ENCODE measurements at places on chromosomes 6 and 20.

GRCh38 chr6:33854572-33855030 is 50.8 kb upstream of the MLN start:
- no peak for DNase-seq

DNA sequence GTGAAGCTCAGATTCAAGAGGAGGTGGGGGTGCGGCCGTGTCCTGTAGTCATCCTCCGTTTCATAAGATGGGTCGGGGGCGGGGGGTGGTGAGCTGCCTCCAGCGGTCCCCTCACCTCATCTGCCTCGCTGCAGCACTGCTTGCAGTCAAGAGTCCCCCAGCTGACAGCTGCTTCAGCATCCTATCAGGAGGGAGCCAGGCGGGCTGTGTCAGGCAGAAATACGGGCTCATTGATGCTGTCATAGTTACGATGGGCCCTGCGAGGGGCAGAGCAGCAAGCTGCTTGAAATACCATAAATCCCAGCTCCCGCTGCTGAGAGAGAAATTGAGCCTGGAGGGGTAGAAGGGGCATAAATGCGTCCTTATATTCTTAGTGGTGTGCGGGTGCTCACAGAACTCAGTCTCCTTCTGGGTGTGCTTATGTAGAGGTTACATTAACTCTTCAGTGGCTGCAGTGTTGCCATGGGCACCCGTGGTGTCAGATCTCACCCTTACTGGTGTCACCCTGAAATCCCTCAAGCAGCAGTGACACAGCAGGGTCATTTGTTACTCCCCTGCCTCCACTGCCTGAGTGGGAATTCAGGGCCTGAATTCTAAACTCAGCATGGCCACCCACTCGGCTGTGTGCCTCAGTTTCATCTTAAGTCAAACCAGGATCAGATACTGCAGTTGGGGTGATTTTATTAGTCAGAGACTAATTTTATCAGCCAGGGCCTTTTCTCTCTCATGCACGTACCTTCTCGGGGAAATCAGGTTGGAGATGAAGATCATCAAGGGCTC is 21.8 kb downstream of the CCDC167 start:
- DNase-seq, result no peak

DNA sequence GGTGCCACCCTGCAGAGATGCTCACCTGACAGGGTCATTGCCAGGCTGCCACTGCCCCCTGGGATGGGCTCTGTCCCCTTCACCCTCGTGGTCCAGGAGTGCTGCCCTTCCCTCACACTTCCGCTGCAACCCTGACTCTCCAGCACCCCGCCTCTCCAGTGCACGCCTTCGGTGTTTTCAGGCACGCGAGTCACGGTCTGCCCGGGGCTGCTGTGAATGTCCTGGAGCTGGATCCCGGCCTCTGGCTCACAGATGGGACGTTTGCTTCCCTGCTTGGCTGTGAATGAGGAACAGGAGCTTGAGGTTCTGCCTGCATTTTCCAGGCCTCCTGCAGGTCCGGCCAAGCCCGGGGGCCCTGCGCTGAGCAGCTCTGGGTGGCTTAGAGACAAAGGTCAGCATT is 343.4 kb downstream of the SMOC2 start:
- DNase-seq, result no peak

- DNase-seq, result no peak
Observed at GRCh38 chr6:34536251-34536958, 19.7 kb downstream of the SPDEF start.

- no peak for DNase-seq
Observed at GRCh38 chr20:63325554-63326313, 32.7 kb downstream of the COL20A1 start.

DNA sequence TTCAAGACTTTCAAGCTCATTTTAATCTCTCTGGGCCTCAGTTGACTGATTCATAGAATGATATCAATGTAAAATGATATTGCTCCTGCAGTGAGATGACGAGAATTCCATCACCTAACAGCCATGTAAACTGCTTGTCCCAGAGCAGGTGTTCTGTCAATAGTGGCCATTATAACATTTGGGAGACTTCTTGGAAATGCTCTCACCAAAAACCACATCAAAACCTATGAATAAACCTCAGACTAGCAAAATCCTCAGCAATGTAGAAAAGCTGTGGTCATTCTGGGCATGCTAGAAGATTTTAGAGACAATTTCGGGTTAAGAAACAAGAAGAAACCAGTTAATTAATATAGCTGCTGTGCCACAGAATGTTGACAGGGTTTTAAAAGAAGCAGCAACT is 225.4 kb downstream of the FRK start:
- no peak for DNase-seq

- DNase-seq, result no peak
Observed at GRCh38 chr6:151147118-151147832, 92.5 kb upstream of the AKAP12 start.

- DNase-seq, result no peak
Observed at GRCh38 chr20:52801628-52802006, 170.5 kb upstream of the TSHZ2 start.

- no peak for DNase-seq
Observed at GRCh38 chr6:136439514-136440190, 110.6 kb downstream of the MAP7 start.

DNA sequence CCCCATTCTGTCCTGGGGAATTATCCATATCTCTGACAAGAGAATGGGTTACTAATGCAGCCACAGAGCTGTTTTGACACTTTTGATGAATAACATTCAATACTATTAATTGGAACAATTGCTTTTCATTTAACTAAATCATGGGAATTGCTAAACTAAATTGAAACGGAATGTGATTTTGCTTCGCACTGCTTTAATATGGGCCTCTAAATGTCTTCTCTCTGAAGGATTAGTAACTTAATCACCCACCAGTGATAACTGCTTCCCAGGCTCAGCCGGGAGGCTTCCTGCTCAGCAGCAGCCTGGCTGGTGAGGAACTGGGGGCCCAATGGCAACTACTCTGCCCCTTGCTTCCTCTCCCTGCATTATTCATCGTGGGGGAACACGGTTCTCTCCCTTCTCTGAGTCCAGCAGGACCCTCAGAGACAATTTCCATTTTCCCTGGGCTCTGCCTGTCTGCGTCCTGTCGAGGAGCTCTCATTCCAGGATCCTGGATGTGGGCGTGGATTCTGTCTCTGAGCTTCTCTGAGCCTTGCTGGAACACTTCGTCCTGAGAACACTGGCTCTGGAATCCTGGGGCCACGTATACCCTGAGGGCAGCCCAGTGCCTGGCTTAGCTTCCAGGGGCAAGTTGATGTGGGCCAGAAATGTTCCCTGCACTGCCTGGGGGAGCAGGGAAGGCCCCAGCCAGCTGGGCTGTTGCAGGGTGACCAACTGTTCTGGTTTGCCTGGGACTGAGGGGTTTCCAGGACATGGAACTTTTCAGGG is 308.9 kb downstream of the DHX35 start:
- no peak for DNase-seq

GRCh38 chr6:33571637-33572316 is 8.3 kb downstream of the BAK1 start:
- no peak for DNase-seq

DNA sequence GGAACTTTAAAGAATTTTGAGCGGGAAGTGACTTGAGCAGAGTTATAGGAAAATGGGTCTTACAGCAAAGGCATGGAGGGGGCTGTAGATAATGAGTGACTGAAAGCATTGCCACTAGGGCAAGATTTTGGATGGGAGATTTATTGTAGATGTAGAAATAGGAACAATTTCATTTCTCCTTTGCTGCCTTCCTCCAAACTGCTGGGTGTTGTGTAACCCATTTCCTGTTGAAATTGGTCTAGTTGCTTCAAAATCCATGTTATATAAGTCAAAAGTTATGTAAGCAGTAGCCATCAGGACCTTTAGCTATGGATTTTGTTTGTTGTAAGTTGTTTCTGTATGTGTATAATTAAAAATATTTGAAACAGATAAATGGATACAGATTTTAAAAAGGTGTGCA is 11.1 kb downstream of the YWHAB start:
- no peak for DNase-seq

DNA sequence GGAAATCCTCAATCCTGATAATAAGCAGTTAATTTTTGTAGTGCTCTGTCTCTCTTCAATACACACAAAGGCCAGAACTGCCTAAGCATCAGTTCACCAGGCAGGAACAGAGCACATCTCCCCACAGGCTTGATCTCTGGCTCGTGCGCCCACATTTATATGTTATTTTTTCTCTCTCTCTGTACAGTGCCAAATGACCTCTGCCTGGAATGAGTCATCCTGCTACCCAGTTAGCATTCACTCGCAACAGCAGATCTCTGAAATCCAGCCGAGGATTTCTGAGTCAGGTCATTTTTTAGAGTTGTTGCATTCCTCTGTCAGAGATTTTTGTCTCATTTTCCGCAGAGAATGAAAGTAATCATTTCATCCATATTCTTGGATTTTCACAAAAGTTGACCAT is 107.1 kb downstream of the COL12A1 start:
- no peak for DNase-seq

DNA sequence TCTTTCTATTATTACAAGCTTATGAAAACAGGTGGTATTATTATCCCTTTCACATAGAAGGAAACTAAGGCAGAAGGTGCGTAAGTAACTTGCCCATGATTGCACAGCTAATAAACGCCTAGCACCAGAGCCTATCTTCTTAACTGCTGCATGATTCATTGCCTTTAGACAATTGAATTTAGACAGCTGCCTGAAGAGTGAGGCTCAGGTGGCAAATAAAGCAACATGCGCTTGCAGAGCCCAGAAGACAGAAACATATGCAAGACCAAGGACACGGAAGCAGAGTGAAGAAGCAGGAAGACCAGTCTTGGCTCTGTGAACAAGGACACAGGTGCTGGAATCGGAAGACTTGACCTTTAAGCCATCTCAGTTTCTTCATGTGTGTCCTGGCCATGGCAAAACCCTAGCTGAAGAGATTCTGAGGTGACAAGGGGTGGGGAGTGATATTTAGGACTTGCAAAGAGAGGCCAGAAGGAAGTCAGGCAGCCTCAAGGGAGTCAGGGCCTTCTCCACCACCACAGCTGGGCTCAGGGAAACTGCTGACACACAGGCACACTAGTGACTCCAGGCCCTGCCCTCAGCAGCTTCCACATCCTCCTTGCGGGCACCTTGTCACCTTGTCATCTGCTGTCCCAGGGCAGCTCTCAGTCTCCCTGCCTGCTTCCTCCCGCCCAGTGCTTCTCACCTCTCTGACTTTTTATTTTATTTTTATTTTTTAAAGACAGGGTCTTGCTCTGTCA is 91.7 kb upstream of the SLC22A16 start:
- no peak for DNase-seq

DNA sequence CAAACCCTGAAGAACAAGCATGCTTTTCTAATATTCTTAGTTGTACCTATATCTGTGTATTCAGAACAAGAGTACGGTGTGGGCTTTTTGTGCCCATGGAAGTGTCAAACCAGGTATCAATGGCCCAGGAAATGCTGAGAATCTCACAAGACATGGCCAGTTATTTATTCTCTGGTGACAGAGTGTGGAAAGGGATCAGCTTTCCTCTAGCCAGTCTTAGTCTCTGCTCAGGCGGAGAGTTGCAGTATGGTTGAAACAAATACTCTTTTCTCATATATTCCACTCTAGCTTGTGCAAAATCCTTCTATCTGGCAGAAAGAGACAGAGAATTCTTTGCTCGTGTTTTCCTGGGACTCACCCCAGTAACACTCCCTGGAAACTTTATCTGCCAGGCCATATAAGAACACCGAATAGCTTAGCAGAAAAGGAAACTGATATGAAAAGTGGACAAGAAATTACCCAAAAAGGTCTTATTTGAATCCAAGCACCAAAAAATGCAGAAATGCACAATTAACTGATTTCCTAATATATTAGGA is 173.3 kb upstream of the RSPO3 start:
- DNase-seq, result no peak

DNA sequence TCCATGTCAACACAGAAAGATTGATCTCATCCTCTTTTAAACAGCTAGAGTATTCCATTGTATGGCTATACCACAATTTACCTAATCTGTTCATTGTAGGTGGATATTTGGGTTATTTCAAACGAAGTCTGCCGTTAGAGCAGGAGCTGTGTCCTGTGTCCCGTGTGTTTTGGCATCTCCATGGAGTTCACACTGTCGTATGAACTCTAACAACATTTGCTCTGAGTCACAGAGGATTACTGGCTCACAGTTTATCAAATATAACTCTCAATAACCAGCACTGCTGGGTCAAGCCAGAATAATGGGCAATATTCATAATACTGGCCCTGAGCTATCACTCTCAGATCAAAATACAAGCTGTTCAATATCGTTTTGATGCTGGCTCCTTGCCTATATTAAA is 16.4 kb downstream of the TRAM2 start:
- no peak for DNase-seq

DNA sequence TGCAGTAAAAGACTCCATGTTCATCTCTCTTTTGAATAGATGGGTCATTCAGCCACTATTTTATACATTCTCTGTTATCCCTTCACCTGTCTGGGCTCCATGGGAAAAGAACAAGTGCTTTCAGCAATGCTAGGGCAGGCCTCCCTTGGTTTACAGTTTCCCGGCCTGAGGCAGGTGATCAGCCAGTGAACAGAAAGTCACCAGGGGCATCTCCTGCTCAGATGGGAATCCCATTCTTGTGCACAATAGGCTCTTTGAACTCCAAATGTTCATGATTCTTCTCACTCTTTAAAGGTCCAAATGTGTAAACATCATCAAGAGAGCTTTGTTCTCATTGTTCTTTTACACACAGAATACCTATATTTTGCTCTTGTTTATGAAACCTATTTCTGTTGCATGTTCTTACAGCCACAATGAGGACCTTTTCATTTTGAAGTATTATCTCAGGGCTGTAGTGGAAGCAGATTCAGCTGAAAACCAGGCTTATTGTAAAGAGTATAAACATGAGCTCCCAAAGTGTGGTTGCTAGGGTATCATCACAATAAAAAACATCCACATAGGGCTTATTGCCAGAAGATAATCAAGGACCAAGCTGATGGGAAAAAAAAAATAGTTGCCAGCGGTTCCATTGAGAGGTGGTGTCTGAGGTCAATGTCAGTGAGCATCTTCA is 267.1 kb upstream of the SGK1 start:
- no peak for DNase-seq

GRCh38 chr20:49389854-49390253 is 92.6 kb downstream of the KCNB1 start:
- DNase-seq, result no peak
